ENCODE measurements at places on chromosomes 2 and 18.
A peak's percentile ranks its signal among the peaks of the same experiment; 100 is the strongest.

- DNase-seq = no peak
Observed at GRCh38 chr2:67462738-67463496, 65.8 kb downstream of the ETAA1 start.

DNA sequence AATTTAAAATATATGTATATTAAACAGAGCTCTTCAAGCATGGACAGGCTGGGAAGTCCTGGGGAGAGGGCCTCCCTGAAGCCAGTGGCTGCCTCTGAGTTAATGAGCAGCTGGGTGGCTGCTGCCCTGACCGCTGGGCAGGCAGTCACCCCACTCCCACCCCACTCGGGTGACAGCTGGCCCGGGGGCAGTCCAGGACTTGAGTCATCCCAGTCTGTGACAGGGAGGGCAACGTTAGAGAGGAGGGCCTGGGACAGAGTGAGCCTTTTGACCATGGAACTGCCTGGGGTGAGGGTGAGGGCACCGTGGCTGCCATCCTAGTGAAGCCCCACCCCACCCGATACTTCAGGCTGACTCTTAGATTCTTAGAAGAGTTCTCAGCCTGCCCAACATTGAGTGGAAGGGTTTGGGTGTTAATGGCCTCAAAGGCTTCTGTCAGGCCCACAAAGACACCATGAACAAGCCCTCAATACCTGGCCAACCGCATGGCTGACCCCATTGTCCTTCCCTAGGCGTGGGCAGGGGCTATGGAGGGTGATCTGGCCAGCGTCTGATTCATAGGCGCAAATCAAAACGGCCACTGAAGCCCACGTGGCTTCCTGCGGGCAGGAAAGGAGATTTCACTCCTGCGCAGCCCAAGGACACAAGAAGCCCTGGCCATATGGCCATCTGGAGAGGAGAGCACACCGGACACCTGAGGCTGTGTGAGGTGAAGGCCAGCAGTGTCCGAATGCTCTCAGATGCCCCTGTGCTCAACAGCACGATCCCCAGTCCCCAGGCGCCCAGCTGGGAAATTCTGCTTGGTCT is 47.5 kb downstream of the MRPS5 start:
- no peak for DNase-seq

- peak; percentile 98 for DNase-seq
Observed at GRCh38 chr18:62781893-62782292, 66.6 kb downstream of the PHLPP1 start.

DNA sequence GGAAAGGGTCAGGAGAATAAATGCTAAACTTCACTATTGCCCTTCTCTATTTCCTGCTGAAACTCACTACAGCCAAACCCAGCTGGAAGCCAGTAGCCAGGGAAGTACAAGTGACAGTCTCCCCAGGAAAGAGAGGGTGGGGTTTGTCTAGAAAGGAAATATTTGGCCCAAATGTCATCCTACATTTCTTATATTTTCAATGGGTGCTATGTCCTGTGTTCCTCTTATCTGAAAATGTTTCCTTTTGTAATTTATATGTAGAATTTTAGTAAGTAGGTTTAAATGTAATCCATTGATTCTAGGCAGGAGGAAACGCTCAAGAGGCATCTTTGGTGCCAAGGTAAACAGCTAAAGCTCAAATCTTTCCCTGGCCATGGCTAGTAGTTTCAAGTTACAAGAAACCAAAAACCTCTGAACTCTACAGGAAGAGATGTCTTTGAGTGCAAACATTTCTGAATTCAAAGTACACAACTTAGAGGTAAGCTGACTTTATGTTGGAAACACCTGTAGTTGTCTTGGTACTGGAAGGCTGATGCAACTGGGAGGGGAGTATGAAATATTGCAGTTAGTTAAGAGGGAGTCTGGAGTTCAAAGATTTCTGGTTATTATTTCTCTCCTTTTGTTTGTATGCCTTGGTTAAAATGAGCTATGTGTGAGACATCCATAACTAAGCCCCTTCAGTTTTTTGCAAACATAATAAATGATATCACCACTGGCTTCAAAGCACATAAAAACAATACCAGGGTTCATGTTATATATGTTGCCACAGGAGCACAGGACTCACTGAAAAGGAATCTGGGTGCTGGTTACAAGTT is 356.1 kb upstream of the ZC3H15 start:
- peak; percentile 80 for DNase-seq

DNA sequence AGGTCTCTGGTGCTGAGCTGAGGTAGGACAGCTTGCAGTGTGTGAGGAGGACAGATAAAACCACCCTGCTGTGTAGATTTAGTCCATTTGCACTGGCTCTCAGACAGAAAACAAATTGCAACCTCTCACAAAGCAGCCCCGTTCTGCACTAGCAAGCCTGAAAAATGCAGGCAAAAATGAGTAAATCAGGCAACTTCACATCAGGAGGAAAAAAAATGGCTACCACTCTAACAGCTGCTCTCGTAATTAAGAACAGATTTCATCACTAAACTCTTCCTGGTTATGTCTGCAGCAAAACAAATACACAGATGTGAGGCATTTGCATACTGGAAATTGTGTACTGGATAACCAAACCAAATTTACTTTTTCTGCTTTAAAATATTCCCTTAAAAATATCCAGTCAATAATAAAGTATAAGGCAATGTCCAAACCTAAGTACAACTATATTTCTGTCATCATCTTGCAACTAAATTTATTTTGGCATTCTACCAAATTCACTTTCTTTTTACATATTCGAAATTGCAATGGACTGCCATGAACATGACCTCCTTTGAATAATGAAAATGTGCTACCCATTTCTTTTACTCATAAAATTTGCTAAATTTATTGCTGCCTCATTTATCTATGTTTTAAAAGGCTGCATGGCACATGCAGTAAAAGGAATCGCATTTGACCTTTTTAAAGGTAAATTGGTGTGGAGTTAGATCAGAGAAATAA is 157.4 kb downstream of the AFF3 start:
- peak; percentile 5 for DNase-seq

GRCh38 chr2:109062859-109063700 is 65.9 kb upstream of the SH3RF3 start:
- DNase-seq = no peak

DNA sequence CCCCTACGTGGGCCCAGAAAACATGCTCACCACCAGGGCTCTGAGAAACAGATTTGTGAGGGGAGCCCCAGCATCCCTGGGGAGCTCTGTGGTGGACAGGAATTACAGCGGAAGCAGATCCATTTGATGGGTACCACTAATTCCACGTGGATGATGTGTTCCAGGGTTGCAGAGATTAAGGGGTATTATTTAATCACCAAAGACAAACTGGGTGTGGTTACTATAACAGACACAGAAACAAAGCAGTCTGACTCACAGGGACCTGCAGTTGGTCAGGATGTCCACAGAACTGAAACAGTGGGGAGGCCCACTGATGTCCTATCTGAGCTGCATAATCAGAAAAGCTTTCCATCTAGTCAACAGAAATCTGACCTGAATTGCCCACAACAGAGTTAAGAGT is 65.8 kb downstream of the PSMG2 start:
- peak; percentile 18 for DNase-seq

DNA sequence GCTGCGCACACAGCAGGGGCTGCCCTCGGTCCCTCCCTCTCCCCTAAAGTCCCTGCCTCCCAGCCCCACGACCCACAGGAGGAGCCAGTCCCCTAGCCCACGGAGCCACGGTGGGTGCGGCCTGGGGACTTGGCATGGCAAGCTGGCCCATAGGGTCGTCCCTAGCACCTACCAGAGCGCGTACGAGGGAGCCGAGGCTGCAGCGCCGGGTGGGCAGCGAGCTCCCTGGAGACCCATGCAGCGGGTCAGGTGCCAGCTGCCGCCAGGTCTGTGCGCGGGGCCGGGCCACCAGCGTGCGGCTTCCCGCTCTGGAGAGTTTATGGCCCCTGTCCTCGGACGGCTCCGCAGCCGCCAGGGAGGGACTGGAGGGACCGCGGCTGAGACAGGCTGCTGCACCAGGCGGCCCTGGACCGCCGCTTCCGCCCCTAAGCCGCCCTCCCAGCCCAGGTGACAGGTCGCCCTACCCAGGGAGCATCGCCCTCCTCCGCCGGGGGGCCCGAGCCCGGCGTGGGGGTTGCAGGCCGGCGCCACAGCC is 273.6 kb downstream of the CCDC74A start:
- DNase-seq = no peak

DNA sequence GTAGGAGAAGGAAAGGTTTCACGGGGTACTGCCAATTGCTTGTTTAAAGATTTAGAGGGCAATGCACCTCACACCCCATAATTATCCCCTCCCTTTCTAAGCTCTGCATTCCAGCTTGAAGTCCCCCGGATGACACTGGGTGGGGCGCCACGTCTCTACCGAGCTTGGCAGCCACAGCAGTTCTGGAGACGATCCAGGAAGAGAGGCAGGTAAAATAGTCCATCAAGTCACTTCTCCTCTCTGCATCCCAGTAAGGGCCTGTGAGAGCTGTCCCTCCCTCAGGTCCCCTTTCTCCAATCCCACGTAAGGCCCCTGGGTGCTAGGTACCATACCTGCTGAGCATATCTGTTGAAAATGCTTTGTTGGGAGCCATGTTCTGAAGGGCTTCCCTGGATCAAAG is 65.7 kb downstream of the CAPN13 start:
- no peak for DNase-seq

DNA sequence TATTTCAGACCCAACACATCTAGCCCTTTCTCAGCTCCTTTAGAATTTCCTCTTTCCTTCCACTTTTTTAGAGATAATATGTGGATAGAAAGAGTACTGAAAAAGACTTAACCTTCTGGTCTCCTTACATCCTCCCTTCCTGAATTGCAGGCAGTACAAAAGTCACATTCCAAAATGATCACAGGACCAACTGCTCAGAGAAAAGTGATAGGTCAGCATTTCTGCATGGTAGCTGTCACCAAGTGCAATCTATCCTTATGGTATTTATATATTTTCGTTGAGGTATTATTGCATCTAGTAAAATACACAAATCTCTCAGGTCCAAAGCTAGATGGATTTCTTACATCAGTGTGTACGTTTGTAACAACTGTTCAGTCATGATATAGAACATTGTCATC is 427.5 kb downstream of the LPIN1 start:
- no peak for DNase-seq

DNA sequence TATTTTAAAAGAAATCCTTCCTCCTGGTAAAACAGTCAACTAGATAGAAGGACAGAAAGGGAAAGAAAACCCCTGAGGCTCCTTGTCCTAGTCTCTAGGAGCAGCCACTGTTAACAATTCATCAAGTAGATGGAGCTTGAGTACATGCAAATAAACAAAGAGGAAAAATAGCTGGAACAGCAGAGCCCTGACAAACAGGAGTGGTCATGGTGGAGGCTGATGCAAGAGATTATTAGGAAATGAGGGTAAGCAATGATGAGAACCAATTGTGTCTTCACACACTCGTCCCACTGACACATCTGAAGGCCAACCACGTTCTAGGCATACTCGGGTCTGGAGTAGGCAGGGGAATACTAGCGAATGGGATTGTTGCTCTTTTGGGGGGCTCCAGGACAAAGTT is 9.2 kb downstream of the DLGAP1 start:
- no peak for DNase-seq

DNA sequence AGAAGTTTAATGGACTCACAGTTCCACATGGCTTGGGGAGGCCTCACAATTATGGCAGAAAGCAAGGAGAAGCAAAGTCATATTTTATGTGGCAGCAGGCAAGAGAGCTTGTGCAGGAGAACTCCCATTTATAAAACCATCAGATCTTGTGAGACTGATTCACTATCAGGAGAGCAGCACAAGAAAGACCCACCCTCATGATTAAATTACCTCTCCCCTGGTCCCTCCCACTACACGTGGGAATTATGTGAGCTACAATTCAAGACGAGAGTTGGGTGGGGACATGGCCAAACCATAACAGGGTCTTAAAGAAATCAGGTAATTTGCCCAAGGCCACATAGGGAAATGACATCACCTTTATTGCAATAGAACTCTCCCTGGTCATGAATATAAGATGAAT is 1073.3 kb upstream of the ACVR2A start:
- DNase-seq = no peak

- DNase-seq = no peak
Observed at GRCh38 chr2:42848265-42848664, 55.9 kb upstream of the HAAO start.

GRCh38 chr2:53217250-53217649 is 550.4 kb upstream of the CHAC2 start:
- no peak for DNase-seq

DNA sequence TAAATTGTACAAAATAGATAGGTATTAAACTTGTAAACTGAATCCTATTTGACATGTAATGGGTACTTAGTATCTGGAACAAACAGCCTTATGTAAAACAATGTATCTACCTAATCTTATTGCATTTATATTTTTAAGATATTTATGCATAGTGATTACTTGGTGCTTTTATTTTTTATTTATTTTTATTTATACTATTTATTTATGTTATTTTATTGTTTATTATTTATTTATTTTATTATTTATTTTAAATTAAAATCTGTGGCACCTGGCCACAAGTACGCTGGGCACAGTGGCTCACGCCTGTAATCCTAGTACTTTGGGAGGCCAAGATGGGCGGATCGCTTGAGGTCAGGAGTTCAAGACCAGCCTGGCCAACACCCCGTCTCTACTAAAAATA is 26.9 kb downstream of the MRO start:
- DNase-seq = no peak

GRCh38 chr2:195622966-195623365 is 34.1 kb upstream of the SLC39A10 start:
- DNase-seq = no peak

DNA sequence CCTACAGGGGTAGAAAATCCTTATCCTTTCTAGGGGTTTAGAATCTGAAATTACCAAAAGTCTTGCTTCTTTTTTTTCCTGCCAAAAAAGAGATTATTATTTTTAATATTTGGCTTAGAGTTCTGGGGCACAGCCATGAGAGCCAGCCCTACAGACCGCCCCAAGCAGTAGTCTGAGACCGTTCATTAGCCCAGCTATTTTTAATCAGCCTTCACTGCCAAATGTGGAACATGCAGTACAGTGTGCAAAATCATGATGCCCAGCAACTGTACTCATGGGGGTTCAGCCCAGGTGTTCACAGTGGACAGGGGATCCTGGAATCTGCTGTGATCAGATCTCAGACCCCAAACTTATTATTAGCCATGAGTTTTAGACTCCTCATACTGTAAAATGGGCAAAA is 60.4 kb downstream of the GRB14 start:
- DNase-seq = no peak

DNA sequence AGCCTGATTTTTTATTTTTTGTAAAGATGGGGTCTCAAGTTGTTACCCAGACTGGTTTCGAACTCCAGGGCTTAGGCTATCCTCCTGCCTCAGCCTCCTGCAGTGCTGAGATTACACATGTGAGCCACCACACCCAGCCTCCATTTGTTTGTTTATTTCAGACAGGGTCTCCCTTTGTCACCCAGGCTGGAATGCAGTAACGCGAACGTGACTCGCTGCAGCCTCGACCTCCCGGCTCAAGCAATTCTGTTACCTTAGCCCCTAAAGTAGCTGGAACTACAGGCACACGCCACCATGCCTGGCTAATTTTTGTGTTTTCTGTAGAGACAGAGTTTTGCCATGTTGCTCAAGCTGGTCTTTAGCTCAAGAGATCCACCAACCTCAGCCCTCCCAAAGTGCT is 27.2 kb downstream of the UBXN4 start:
- DNase-seq = no peak

GRCh38 chr18:43092539-43092938 is 22.9 kb downstream of the RIT2 start:
- DNase-seq = no peak
